ENCODE measurements at places on chromosomes 3 and 15.

- no peak for DNase-seq
Observed at GRCh38 chr3:183233966-183234365, 19.1 kb upstream of the B3GNT5 start.

DNA sequence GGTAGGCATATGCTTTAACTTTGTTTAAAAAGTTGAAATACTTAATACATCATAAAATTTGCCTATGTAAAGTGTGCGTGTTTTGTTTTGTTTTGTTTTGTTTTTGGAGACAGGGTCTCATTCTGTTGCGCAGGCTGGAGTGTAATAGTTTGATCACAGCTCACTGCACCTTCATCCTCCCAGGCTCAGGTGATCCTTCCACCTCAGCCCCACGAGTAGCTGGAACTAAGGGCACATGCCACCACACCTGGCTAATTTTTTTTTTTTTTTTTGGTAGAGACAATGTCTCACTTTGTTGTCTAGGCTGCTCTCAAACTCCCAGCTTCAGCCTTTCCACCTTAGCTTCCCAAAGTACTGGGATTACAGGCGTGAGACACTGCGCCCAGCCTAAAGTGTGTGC lies 42.5 kb downstream of the RAB7A start:
- no peak for DNase-seq

DNA sequence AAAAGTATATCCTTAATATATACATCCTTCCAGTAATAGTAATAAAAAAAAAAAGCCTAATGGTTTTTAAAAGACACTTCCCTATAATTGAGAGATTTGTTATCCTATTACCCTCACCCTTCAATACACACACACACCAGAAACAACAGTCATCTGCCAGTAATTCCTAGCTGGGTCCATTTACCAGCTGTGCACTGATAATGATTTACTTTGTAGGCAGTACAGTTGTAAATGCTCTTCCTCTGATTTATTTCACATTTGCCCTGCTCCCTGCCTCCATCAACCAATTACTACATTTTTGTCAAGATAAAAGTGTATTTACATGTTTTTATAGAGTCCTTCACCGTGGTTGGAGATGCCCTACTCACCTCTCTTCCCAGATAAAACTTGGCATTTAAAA lies 12.4 kb downstream of the TPM1 start:
- DNase-seq = no peak

GRCh38 chr3:16071206-16071605 lies 103.3 kb upstream of the GALNT15 start:
- no peak for DNase-seq

GRCh38 chr3:15174953-15175352 lies 31.1 kb upstream of the CAPN7 start:
- DNase-seq = no peak

DNA sequence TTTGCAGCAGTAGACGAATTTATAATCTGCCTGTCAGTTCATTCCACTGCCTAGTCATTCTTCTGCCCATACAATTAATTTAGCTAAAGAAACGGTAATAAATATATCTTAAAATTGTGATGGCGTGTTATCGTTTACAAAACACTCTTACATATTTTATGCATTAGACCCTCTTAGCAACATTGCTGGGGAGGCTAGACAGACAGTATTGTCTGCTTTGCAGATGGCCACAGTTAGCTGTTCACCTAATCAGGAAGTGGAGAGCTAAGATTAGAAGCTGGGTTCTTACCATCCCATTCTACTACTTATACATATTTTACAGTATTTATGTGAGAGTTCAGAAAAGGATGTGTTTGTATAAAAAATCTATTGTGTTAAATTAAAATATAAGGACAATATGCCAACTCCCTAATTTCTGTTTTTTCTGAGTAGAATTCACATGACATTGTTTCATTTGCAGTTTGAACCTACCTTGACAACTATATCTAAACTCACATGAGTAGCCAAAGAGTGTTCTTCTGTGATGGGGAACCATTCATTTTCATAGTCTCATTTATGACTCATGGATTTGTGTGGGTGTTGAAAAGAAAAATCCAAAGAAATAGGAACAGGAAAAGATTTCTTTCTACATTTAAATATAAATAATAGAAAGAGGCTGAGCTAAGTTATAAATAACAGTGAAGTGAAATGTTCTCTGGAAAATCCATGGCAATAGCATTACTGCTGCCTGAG lies 41.7 kb upstream of the C3orf80 start:
- DNase-seq = no peak

- DNase-seq = no peak
Observed at GRCh38 chr3:185153171-185153771, 411 bp upstream of the C3orf70 start.

DNA sequence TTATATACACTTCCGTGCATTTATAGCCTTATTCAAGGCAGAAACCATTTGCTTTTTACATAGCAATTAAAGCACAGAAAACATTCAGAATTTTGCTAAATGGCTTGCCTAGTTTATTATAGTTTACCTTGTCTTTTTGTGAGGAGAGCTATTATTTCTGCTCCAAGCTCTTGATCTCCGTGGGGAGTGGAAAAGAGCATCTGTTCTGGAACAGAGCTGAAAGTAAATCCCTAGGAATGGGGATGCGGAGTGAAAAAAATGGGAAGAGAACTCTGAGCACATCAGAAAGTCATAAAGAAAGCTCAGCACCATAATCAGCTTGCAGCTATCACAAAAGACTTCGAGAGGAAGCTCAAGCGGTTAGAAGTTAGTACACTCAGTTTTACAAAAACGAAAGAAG lies 1006.7 kb downstream of the ROBO2 start:
- no peak for DNase-seq

- DNase-seq = peak; percentile 23
Observed at GRCh38 chr15:50247819-50248655, 17.5 kb downstream of the HDC start.

DNA sequence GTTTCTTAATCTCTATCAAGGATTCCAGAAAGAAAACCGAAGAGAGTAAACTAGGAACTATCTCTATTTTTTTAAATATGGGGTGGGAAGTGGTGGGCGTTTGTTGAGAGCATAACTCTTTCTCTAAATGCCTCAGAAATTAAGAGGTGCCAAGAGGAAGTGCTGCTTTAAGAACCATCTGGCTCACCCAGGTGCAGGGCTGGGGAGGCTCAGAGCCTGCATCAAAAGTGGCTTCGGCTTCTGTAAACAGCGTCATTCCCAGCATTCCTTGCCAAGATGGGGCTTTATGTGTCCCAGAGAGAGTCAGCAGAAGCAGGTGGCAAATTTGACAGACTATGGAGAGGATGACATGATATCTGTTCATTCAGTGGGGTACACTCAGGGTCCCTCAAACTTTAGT lies 123.3 kb upstream of the BFSP2 start:
- DNase-seq = no peak

GRCh38 chr15:85748729-85749128 lies 46.0 kb downstream of the KLHL25 start:
- DNase-seq = peak; percentile 6

DNA sequence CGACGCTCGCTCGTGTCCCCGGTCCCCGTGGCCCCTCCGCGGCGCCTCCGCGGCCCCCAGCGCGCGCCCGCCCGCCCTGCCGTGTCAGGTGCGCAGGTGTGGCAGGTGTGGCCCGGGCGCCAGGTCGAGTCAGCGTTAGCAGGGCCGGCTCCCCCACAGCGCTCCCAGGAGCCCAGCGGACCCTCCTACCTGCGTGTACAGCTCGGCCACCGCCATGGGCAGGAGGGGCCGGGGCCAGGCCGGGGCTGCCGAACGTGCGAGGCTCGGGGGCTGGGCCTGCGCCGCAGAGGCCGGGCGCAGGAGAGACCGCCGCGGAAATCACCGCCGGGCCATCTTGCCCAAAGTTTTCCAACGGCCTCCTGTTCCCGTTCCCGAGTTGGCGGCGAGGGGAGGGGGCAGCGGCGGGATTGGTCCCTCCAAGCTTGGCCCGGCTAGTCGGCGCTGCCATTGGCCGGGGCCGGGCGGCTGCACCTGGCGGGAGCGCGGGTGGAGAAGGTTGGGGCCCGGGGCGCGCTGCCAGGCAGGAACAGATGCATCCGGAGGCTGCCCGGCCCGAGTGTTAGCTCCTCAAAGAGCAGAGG lies at the start of gene MYO5C:
Gene MYO5C, minus strand, starts transcription at position 384 of the 581 bp plus-strand sequence. Its CDS starts 168 bp downstream, at position 216.
- peak; percentile 88 for DNase-seq

DNA sequence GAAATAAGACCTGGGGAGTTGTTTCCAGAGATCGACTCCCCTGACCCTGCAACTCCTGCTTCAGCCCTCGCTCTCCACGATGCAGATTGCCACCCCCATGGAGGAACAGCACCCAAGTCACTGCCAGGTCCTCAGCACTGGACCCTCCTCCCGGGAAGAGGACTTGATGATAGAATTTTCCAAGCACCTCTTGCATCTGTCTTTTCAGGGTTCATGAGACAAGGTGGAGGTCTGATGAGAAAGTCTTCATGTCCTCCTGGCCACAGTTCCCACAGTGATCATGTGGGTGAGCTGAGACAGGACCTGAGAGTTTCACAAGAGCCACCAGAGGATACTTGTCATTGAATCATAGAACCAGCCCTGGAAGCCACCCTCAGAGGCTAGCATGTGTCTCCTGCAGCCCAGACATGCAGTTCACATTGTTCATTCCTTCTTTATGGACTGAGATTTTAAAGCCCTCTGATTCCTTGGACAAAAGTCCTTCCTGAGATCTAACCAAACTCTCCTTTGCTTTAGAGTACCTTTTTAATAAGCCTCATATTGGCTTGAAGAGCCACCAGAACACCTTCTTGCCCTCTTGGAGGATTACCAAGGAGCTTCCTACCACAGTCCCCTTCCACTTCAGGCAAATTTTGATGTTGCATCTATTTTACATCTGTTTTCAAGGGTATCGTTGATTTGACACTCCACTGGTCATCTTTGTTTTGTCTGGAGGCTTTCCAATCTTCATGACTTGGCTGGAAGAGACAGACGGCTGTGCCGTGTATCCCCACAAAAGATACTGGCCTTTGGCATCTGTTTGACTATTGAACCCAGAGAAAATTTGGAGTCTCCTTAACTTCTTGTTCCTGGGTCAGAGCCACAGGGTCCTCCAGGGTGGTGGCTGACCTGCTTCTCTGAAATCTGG lies 224.8 kb upstream of the BHLHE40 start:
- no peak for DNase-seq

- DNase-seq = no peak
Observed at GRCh38 chr15:76185716-76186115, 125.6 kb downstream of the ETFA start.

DNA sequence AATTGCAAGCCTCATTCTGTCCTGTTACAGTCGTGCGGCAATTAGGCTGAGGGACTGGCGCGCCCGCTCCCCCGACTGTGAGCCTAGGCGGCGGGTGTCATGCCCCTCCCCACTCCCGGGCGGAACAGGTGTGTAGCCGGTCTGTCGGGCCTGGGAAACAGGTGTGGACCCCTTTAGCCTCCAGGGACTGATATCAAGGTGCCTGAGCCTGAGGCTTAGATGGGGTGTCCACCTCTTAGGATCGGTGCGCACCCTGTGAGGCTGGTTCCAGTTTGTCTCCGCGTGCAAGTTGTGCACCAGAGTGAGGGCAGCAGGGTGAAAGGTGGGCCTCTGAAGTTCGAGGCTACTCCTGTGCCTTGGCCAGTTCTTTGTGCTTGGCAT lies 686 bp downstream of the VPS8 start:
- peak; percentile 30 for DNase-seq

DNA sequence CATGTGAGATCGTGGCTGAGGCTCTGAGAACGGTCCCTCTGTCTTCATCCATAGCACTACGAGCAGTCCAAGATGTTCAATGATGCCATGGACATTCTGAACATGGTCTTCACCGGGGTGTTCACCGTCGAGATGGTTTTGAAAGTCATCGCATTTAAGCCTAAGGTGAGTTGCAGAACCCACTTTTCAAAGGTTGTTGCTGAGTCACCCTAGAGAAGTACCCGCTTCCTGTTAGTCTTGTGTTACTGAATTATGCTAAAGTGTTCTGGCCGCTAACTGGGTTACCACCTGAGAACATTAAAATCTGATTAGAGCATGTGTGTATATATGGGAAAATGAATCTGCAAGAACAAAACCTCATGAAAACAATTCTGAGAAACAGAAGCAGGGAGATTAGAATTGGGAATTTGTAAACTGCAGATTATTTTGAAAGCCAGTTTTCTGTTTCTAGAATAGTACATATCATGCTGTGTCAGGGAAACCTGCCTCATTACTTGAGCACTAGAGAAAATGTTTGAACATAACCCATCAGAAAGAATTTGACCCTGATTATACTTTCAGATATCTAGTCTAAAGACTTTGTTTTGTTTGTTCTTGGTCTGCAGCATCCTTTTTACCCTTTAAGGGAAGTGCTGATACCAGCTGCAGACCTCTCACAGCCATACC lies 92.6 kb downstream of the CHDH start:
- DNase-seq = no peak

DNA sequence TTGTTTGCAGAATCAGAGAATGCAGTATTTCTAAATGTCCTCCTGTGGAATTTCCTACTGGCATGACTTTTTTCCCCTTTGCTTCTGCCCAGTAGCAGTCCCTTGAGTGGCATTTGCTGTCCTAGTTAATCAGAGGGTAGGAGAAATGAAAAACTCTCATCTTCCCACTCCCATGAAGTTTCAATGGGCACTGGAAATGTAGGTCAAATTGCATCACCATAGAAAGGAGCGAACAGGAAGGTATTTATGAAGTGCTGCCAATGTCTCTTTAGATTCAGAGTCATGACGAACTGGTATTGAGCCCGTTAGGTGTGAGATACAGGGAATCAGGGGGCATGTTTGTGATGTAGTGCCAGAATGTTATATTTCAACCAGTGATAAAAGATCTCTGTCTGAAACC lies 23.2 kb downstream of the ATXN7 start:
- DNase-seq = peak; percentile 16

DNA sequence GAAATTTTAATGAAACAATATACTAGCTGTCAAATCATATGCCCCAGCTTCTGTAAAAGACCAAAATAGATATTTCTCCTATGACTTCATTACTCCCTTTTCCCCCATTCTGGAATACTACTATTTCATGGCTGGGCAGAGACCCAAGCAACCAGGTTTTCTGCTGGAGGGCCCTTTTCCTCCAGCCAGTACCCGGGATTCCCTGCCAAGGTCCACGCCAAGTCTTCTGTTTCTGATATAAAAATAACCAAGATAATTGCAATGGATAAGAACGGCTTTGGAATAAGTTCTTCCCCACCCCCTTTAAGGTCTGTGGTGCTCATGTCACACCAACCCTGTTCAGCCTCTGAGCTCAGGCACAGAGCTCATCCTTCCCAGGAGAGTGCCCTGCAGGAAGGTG lies 17.2 kb upstream of the NMNAT3 start:
- no peak for DNase-seq

- no peak for DNase-seq
Observed at GRCh38 chr15:89184357-89184756, 37.0 kb downstream of the RLBP1 start.
